ENCODE measurements at places on chromosomes 5 and 9.
A peak's percentile ranks its signal among the peaks of the same experiment; 100 is the strongest.

- DNase-seq: no peak
These were observed 28.4 kb downstream of the ERP44 start for GRCh38 chr9:100070104-100071041.

- DNase-seq: peak; percentile 75
These were observed 45.9 kb downstream of the PRRT1B start for GRCh38 chr9:131590907-131591844.

GRCh38 chr9:5582835-5583195 lies 46.1 kb upstream of the RIC1 start:
- peak; percentile 34 for DNase-seq

- no peak for DNase-seq
These were observed 129.3 kb downstream of the SEMA6A start for GRCh38 chr5:116445311-116445710.

- DNase-seq: peak; percentile 52
These were observed 4.7 kb upstream of the FOXB2 start for GRCh38 chr9:77014597-77015263.

DNA sequence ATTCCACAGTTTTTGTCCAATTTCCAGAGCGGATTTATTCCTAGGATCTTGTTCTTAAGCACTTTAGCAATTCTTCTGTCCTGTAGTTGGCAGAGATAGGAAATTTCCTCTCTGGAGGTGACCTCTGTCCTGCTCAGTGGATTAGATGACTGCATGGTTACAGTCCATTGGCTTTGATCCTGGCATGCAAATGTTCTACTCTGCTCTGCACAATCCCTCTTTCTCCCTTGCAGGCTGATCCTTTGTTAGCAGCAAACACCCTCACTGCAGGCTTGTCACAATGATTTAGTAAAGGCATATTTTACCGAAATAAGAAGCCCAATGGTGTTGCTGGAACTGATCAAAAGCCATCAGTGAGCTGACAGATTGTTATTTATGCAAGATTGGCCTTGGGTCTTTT lies 243.8 kb downstream of the COX7C start:
- peak; percentile 37 for DNase-seq

DNA sequence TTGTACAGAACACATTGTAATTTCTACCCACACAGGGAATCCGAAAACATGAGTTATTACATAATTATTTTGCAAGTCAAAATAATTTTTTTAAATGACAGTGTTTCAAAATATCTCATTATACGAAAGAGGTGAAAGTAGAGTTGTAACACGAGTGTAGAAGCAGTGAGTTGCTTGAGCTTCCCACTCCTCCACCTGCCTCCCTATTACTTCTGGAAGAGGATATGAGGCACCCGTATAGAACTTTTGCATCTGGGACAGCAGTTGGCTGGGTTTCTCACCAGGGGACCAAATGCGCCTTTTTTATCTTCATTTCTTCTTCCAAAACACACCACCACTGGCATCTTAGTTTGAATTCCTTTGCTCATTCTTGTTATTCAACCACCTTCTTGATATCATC lies 779.0 kb upstream of the COX7C start:
- DNase-seq: no peak

GRCh38 chr9:128107468-128108268 lies 19.9 kb downstream of the PTGES2 start:
- no peak for DNase-seq

- no peak for DNase-seq
These were observed 8.3 kb upstream of the PTBP3 start for GRCh38 chr9:112341730-112342129.

GRCh38 chr5:157529002-157529401 lies 46.6 kb downstream of the ADAM19 start:
- DNase-seq: no peak

GRCh38 chr9:123657099-123657498 lies 272.8 kb downstream of the DENND1A start:
- no peak for DNase-seq
